ENCODE measurements at places on chromosomes 2 and 18.

DNA sequence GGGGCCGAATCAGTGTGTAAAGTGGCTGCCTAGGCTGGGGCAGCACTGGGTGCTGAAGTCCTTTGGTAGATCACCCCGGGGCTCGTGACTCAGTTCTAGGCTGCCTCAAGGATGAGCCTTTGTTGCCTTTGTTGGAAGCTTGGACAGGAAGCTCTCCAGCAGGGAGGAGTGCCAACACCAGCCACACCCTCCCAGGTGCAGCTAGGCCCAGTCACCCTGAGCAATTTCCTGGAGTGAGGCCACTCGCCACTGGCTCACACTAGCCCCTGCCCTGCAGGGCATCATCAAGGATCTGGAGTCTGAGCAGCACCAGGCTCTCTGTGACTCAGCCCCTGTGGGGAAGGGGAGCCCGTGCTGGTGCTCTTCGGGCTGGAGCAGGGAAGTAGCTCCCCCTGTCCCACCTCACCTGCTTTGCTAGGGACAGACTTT, 6.7 kb upstream of the SDC1 start:
- no peak for DNase-seq

- no peak for DNase-seq
Measured at GRCh38 chr18:50000227-50000626, 186.9 kb upstream of the ACAA2 start.

DNA sequence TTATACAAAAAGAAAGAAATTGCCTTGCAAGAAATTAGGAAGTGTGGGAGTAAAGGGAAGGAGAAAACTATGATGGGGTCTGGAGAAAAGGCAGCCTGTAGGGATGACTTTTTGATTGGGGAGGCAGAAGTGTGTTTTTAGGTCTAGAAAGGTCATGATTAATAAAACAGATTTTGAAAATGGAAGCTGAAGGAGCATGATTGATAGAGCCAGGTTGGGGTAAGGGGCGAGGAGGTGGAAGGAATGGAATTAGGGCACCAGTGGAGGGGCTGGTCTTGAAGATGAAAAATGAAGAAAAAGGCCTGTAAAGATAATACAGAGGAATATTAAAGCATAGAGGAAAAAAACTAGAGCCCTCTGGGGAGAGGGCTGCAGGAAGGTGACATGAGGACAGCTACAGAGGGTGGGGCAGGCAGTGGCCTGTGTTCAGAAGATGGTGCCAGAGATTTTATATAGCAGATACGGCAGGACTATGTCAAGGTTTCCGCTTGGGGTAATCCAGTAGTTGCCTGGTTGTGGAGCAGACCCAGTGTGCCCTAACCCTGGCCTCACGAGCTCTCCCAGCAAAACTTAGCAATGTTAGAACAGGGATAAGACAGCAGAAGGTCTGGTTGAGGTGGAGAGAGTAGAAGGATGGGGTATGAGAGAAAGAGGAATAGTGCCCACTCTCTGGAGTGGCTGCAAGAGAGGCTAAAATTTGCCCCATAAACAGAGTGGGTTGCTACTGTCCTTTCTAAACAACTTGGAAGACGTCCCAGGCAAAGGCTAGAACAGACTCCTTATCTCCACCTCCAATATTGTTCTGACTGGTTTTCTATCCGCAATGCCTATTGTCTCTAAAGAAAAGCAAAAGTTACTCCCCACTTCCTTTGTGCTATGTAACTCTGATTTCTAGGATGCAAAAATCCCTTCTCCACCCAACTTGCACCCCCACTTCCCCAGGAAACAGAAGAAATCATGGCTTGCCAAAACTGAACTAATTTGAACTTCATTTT, 287.3 kb downstream of the AGPS start:
- DNase-seq: no peak

DNA sequence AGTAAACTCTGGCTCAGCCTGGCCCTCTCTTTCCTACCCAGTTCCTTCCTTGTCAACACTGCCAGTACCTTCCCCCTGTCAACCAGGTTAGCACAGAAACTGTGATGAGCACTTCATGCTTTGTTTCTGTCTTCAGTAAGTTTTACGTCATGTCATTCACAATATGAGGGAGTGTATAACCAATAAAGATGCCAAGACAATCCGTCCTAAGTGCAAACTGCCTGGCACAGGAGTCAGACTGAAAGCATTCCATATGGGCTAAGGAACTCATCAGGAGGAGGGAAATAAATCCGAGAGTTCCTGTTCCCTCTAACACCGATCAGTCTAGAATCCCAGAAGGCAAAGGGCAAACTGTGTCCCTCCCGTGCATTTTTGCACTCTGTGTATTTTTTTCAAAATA, 507.2 kb downstream of the CMPK2 start:
- DNase-seq: no peak

Measured in Kasumi-1 (cell line).